ENCODE measurements at places on chromosomes 5 and 9.

GRCh38 chr9:115226152-115226551 is 108.2 kb upstream of the TNC start:
- DNase-seq, result no peak

DNA sequence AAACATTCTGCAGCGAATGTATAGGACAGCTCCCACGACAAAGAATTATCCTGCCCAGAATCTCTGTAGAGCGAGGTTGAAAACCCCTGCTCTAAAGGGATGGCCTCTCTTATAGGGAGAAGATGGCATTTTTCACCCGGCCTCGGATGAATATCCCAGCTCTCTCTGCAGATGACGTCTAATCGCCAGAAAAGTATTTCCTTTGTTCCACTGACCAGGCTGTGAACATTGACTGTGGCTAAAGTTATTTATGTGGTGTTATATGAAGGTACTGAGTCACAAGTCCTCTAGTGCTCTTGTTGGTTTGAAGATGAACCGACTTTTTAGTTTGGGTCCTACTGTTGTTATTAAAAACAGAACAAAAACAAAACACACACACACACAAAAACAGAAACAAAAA is 17.4 kb upstream of the RARS1 start:
- DNase-seq, result no peak

DNA sequence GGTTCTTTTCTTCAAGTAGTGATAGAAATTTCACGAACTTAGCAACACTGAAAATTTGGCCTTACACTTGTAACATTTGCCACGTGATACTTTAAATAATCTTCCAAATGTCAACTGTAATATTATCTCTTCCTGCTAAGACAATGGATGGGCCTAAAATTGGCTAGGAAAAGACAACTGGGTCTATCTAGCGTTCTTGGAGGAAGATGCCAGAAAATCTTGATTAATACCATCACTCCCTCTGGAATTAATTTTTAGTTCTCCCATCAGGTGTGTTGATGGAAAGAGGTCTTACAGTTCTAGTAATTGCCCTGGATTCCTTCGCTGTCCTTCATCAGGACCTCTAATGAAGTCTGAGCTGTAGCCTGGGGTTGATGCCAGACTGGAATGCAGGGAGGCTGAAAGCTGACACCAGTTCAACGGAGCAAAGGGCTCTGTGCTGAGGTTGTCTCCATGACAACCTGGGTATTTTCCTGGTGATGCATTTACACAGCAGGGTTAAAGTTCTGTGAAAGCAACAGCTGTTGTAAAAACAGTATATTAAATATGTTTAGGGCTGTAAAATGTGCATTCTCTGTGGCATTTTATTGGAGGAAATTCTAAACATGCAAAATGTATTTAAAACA is 92.3 kb downstream of the GAS1 start:
- no peak for DNase-seq

- DNase-seq, result no peak
Observed at GRCh38 chr5:93267736-93268135, 313.3 kb downstream of the NR2F1-AS1 start.

DNA sequence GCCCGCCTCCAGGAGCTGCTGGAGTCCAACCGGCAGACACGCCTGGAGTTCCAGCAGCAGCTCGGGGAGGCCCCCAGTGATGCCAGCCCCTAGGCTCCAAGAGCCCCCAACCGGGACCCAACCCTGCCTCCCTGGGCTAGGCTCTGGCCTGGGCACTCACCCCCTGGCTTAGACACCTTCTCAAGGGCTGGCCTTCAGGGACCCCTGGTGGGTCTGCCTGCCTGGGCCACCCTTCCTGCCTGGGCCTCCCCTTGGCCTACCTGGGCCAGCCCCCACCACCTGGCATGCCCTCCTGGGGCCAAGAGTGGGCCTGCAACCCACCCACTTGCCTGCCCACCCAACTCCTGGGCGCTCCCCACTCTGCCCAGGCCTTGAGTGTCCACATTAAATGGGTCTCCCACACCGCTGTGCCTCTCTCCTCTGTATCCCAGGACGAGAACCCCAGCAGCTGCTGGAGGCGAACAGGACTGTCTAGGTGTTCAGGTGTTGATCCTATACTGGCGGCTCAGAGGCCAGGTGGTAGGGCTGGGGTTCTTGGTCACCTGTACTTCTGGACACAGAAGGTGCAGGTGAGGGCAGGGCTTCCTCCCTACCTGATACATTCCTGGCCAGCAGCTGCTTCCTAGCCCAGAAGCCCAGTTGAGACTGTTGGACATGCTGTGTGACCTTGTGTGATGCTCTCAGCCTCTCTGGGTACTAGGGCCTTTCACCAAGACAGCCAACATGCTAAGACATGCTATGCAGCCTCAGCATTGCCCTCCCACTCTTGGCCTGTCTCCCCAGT is 3.6 kb downstream of the BBLN start:
- no peak for DNase-seq

DNA sequence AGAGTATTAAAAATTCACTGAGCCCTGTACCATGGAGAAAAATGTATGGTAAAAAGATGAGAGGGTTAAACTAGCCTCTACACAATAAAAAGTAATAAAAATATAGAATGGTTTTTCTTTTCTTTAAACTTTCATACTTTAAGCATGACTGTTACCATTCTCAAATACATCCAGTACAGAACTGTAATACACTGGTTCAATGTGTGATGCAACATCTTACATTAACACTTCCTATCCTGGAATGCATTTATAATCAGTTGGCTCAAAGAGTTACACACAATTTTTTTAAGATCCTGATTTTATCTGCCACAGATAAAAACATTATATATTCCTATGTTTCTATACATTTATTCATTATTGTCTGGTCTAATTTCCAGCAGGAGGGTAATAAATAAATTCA is 4.7 kb downstream of the GNAQ start:
- no peak for DNase-seq

DNA sequence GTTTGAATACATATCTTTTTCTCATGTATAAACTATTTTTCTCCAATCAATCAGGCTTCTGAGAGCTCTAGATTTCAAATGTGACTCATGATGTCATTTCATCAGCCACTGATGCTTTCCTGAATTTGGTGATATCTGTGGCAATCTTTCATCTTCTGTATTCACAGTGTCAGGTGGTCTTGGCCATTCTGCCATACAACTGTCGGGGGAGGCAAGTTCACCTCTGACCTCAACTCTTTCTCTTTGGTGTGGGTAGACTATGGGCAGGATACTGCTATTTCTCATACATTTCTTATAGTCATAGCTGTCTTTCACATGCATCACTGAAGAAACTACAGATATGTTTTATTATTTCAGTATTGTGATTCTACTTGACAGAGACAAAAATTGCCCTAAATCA is 414.1 kb upstream of the MEF2C start:
- DNase-seq, result no peak

DNA sequence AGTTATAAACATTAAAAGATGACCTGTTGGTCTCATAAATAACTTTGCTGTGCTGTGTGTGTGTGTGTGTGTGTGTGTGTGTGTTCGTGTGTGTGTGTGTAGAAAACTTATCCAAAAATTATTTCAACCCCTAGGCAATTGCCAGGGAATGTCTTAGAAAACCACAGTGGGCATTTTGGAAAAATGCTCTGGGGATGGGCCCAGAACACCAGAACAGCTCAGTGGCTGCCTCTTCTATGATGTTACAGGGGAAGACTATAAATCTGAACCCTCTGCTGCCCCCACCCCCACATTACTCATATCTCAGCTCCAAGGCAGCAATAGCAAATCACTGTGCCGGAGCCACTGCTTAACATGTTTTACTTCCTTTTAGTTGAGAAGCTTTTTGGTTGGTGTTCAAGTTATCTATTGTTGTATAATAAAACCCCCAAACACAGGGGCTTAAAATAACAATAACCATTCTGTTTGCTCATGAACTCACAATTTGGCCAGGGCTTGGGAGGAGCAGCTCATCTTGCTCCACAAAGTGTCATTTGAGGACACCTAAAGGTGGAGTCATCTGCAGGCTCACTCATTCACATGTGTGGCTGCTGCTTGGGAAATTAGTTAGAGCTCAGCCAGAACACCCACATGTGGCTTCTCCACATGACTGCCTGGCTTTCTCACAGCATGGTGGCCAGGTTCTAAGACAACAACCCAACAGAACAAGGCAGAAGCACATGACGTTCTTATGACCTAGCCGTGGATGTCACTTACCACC is 40.4 kb downstream of the ACTBL2 start:
- DNase-seq, result no peak

- peak; percentile 34 for DNase-seq
Observed at GRCh38 chr5:52725065-52725746, 62.5 kb upstream of the ITGA1 start.

DNA sequence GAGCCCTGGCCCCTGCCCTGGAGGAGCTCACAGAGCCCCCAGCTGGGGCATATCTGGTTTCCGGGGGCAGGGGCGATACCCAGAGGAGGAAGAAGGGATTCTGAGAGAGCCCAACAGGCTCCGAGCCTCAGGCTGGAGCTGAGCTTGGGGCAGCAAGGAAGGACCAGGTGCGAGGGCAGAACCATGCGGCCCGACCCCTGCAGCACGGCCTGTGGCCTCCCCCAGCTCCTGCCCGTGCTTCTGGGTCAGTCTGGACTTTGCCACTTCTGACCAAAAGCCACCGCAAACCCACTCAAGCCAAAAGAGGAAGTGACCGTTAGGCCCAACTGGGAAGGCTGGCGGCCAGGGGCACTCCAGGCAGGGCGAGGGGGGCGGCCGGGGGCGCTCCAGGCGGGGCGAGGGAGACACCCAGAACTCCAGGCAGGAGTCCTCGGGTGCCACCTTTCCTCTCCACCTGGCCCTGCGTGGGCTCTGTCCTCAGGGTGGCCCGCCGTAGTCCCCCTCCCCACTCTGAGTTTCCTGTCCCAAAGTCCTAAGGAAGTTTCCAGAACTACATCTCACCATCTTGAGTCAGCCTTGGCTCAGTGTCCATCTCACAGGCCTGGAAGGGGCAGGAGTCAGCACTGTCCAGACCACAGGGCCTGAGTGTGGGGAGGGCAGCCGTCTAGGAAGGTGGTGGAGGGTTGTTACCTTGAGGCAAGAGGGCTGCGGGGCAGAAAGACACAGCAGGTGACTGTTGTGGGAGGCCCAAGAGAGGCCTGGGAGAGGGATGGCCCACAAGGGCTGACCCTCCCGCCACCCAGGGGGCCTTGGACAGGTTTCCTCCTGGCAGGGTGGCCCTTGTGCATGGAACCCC is 946 bp upstream of the LTC4S start:
- no peak for DNase-seq

DNA sequence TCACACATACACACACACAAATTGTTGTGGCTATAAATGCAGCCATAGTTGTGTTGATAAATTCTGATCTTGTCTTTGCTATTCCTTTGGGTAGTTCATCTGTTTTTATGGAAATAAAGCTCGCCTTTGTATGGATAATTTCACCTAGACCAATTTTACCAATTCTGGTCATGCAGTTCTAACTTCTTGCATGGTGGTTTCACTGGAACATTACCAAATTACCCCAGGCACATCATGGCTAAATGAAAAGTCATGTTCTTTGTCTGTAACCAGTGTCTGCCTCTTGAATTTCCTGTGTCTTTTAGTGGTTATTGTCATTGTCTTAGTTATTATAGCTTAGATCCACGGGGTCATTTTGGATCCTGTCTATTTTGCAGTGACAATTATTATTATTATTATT is 50.3 kb upstream of the TMC1 start:
- no peak for DNase-seq

DNA sequence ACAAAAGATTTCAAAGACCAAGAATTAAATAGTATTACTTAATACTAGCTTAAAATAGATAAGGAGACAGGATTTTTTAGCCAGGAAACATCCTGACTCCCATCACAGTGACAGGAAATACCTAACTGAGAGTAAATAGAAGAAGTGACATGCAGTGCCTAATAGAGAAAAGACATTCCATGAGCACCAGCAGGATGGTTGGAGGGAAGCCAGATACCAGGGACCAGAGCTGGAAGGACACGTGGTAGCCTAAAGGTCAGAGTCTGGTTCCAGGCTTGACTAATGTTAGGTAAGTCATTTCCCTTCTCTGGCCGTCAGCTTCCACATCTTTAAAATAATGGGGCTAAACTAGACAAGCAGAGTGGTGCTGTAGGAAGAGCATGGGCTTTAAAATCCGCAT is 41.6 kb downstream of the CDK5RAP2 start:
- no peak for DNase-seq

GRCh38 chr5:142316051-142316450 is 8.8 kb downstream of the SPRY4 start:
- no peak for DNase-seq

GRCh38 chr9:33414889-33415500 is 12.6 kb upstream of the AQP7 start:
- DNase-seq, result no peak

DNA sequence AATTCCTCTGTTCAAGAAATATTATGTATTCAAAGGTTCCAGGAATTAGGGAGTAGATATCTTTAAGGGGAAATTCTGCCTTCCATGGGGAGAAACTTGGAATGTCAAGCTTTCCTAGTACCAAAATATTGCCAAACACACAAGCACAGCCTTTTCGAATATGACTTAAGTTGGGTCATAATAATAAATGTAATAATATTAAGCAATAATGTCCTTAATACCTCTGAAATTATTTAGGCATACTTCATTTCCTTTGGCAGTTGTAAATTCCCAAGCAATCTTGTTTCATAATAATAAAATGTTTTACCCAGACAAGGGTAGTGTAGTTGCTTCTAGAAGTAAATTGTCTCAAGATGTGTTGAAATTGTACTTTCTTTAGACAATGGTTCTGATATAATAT is 630.3 kb upstream of the CDH18 start:
- DNase-seq, result no peak

DNA sequence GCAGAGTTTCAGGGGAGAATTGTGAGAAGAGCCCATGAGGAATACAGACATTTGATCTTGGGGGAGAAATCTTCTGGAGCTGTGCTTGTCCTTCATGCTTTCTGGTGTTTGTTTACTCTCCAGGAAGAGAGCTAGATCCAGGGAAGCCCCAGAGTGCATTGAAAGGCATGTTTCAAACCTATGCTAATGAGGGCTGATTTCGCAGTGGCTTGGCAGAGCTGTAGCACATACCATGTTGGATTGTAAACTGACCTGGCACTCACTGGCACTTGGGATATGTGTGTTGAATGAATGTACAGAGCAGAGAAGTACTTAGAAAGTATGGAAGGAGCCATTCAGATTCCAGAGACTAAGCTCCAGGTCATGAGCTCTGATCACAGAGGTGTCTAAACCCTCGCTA is 30.9 kb downstream of the TNFSF8 start:
- no peak for DNase-seq

DNA sequence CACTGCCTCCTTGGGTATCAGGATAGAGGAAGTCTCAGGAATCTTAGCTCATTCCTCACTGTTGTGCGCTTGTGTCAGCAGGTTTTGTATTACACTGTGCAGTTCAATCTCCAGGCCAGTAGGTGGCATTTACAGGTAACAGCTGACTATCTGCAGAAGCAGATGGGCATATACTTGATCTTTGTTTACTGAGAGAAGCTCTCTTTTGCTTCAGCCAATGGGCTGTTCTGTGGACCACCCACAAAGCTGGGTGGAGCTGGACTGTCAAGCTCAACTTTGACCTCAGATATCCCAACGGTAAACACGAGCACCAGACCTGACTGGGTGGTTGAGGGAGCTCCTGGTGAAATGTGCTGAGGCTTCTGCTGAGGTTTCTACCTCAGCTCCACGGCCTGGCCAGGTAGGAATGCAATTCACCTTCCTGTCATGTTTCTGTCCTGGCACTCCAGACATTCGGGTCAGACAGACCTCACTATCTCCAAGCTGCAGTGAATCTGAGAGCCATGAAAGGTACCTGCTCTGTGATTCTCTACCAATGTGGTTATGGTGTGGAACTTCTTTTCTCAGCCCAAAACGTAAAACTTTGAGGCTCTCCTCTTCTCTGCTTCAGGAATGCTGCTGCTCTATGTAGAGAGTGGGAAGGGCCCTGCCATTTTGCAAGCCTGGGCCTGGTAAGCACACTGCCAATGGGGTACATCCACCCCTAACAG is 167.9 kb upstream of the ACTBL2 start:
- DNase-seq, result no peak
